ENCODE measurements at places on chromosomes 2 and 18.

DNA sequence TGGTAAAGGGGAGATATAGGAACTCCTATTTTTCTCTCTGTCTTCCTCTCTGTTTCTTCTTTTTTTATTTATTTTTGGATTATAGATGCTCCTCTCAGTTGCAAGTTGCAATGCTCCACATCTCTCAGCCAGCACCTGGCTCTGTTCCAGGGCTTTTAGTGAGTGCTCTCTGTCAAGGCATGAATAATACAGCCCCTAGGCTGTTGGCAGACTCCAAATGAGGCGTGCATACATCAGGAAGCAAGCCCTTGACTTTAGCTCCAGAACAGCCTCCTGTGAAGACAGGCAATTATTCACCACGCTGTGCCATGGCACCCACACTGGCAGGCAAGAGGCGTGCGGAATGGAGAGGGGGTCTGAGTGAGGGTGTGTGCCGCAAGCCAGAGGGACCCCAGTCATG lies 228.1 kb upstream of the PXDN start:
- DNase-seq: no peak

DNA sequence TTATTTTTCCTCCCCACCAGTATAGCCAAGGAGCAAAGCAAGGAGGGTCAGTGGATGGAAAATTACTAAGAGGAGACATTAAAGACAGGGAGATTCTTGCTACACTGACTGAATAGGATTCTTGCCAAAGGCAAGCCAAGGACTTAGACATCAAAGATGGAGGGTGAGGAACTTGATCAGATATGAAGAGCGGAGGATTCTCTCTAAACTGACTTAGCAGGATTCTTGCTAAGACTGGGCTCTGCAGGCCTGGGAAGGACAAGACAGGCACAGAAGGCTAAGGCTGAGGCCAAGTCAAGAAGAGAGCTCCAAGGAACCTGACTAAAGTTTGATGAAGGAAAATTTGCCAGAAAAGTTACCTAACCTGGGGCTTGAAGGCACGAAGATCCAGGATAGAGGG lies 143.9 kb upstream of the RMP24 start:
- no peak for DNase-seq

- DNase-seq: no peak
These were observed 72.3 kb upstream of the CCDC68 start for GRCh38 chr18:55031576-55031975.

DNA sequence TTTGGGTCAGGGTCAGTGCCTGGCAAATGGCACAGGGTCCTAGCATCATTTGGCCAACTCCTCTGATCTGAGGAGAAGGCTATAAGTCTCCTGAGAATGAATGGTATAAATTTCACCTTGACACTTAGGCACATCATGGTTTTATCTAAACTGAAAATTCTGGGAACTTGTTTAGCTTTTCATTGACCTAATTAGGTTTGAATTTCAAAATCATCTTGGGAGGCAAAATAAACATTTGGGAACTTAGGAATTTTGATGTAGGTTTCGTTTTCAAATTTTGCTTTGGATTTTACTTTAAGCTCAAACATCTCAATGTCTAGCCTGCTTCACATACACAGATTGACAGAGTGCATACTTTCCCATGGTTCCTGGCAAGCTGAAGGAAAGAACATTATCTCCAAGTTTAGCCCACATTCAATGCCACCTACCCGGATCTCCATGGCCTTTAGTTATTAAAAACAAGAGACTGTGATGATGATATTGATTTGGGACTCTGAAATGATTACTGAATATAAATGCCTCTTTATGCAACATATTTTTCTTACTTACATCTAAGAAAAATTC lies 44.5 kb downstream of the MYOM1 start:
- DNase-seq: no peak

DNA sequence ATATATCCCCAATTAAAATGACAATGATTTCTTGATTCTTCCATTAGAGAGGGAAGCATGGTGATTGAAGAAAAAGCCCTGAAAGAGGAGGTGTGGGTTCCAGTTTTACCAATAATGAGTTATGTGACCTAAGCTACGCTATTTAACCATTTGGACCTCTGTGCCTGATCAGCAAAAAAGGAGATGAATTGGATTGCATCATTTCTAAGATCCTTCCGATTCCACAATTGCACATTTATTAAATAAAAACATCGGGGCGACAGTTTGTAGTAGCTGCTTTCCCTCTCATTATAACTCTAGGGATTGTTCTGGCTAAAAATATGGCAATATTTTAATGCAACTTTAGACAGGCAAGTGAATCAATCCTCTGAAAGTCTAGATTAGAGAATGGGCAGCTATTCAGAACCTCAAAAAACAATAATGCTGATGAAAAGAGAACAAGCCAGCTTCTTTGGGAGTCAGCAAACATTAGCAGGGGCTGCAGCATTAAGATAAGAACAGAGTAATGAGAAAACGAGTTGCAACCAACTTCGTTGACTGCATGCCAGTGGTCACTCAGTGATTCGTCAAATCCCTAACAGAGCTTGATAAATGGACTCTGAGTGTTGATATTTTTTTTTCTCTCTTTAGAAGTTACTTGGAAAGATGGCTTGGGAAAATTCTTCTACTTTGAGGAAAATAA lies 301.2 kb downstream of the AGPS start:
- no peak for DNase-seq

GRCh38 chr18:9516437-9517064 lies 41.2 kb downstream of the RALBP1 start:
- DNase-seq: peak; percentile 43

DNA sequence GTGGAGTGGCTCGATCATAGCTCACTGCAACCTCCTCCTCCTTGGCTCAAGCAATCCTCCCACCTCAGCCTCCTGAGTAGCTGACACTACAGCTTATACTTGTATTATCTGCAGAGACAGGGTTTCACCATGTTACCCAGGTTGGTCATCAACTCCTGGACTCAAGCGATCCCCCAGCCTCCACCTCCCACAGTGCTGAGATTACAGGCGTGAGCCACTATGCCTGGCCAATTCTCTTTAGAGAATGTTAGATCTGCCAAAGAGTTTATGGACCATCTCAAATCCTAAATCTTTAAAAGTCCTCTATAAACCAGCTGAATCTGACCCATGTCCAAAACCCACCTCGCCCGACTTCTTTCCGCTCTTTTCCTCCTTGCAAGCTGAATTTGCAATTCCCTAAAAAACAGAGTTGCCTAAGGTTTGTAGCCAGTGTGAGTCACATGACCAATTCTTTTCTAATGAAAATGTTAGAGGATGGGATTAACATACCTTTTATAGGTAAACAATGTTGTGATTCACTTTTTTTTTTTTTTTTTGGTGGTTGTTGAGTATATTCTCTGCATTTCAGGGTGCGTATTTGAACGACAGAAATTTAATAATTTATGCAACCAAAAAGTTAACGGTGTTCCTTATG lies 2.4 kb upstream of the PMAIP1 start:
- no peak for DNase-seq

- DNase-seq: no peak
These were observed 65.4 kb downstream of the PLA2R1 start for GRCh38 chr2:159996792-159997546.

- DNase-seq: no peak
These were observed 4.2 kb downstream of the OTX1 start for GRCh38 chr2:63054841-63055225.
